ENCODE measurements at places on chromosomes 1 and 21.

DNA sequence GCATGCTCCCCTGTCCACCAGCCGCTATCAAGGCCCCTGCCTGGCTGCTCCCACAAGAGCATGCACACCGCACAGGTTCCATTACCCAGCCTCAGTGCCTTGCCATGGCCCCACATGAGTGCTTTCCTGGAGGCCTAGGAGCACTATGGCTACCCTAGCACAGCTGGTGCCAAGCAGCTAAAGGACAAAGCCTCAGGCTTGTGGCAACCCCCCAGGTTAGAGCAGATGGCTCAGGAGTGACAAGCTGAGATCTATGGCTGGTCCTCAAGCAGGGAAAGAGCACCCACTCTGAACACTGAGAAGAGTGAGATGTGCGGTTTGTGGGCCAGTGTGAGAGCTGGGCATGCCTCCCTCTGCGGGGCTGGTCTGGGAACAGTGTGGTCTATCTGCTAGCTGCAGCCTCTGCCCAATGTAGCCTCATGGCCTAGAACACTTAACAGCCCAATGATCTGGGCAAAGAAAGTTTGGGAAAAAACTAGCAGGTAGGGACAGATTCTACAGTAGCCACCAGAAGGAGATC, 129.8 kb downstream of the VAV3 start:
- no peak for DNase-seq

- no peak for DNase-seq
Measured at GRCh38 chr1:67664048-67664447, 21.0 kb upstream of the GADD45A start.

DNA sequence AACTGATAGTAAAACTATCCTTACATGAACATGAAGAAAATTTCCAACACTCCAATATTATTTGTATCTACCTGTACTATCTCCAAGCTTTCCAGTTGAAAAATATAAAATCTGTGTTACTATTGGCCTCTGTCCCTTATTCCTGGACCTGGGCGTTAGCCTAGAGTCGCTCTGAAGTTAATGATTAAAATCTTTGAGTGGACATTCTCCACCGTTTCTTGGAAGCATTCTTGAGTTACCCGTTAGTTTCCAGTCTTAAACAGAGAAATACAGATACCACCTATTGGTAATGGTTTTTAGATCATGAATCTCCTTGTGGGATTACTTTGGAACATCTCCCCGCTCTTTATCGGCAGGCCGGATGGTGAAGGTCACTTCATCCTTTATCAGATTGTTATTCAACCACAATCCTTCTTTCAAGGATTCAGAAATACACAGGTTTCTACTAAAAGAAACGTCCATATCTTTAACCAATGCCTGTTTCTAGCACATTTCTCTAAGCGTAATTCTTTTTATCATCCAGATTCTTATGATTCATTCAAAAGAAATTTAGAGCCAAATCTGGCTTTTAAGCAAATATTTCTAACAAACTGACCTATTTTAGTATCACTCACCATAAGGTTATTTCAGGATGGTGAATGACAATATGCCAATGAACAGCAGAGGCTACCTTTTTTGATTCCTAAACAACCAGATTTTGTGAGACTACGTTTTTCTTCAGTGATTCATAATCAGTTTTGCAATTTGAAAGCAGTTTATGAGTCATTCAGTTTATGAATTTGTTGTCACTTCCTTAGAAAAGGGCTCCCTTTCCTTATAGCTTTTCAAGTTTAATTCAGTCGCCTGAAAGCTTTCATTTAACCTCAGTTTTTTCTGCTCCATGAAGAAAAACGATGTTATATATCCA, 70.2 kb upstream of the ERRFI1 start:
- DNase-seq = no peak

DNA sequence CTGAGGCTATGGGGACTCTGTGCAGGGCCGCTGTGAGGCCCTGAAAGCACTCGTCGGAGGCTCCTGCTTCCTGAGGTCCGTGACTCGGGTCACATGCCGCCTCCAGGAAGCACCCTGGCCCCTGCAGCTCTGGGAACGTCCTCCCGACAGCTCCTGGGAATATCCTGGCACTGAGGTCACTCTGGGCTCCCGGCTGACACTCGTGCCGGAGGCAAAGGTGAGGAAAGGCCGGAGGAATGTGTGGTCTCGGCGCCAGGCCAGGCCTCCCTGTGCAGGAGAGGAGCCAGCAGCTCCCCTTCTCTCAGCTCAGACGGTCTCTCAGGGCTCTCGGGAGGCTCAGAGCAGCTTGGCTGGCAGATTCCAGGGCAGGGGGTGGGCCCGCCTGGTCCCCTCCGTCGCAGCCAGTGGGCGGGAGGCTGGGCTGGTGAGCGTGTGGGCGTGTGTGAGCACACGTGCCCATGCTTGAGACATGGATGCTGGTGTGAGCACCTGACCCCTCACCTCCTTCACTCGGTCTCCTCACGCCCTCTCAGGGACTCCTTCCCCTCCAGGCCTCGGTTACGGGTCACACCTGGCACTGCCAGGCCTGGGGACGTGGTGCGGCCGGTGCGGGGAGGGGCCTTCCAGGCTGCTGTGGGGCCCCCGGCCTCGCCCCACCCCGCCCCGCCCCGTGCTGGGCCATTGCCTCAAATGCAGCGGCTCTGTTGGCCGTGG, 5.5 kb upstream of the RNF223 start:
- peak; percentile 90 for DNase-seq

DNA sequence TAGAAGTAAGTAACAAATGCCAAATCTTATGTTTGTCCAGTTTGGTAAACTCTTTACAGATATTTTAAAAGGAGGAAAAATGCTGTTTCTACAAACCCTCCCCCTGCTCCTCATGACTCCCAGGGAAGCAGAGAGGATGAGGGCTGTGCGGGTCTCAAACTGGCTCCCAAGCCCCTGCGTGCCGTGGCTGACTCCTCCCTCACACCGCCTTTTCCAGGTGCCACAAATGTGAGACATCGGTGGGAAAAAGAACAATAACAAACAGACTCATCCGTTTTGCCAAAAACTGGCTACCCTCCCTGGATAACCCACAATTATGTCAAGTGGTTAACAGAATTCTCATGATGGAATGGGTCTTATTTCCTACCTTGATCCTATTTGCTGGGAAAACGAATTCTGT, 594.6 kb downstream of the PTPRU start:
- no peak for DNase-seq

DNA sequence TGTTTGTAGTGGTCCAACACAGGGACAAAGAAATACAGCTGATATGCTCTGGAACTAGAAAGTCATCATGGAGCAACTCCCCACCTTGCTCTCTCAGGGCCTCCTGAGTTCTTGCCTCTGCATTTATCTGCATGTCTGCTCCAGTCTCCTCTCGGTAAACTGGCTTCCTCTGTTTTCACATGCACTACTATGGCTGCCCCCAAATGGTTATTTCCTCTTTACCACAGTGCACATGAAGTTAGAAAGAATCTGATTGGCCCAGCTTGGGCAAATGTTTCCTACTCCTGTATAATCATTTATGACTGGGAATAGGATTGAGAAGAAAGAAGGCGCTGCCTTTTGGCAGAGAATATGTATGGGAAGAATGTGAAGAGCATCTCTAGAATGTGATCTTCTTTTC, 16.5 kb upstream of the PSMB2 start:
- DNase-seq = no peak

GRCh38 chr1:234925440-234926263, 203.0 kb downstream of the TOMM20 start:
- DNase-seq = peak; percentile 84

DNA sequence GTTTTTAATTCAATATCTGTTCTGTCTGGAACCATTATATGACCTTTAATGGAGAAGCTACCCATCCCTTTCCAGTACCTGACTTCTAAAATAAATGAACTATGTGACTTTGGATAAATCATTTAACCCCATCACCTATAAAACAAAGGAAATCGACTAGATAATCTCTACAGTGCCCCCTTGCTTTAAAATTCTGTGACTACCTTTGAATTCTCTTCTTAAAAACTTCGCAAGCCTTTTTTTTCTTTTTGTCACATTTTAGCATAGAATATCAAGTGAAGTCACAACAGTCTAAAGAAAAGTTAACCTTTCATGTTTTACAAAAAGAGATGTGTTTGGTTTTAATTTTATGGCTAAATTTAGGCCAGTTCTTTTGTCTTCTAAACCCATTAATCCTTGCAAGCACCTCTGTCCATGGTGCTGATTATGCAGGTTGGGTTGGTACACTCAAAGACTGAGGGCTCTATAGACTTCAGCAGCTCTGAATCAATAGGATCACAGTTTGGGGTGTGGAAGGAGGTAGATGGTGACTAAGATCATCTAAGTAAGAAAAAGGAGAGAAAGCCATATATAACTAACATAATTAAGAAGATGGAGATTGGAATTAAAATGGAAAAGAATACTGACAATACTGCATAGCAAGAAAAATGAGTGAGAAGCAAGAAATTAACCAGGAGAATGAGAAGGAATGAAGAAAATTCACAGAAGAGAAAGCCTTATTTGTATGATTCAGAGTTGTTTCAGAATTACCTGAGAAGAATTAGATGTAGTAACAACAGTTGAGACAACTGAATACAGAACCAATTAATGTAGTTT, 59.2 kb downstream of the TBX15 start:
- peak; percentile 7 for DNase-seq

GRCh38 chr1:110335265-110335664, 3.9 kb upstream of the RBM15 start:
- DNase-seq = no peak

- no peak for DNase-seq
Measured at GRCh38 chr1:181525104-181525721, 41.9 kb downstream of the CACNA1E start.

- no peak for DNase-seq
Measured at GRCh38 chr1:203931953-203932352, 70.6 kb downstream of the SNRPE start.

DNA sequence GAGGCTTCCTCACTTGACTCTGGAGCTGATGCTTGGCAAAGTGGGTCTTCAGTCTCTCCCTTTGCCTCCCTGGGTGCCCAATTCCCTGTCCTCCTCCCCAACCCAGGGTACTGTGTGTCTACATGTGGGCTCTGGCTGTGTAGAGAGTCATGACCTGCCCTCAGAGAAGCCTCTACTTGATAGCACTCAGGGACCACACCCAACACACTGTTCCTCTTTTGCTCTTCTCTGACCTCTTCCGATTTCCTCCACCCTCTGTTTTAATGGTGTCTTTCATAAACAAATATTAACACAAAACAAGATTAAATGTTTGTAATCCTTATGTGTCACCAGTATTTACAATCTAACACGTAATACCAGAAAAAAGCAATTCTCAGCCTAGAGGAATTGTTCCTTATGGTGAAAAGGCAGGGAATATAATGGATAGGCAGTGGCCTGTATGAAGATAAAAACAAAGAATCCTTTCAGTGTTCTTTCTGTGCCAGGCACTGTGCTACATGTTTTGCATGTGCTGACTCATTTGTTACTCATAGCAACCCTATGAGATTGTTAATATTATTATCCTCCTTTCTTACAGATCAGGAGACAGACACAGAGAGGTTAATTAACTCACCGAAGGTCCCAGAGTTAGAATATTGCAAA, 58.2 kb downstream of the HSD3B1 start:
- no peak for DNase-seq
